ENCODE measurements at places on chromosomes 4 and X.

- no peak for DNase-seq
Observed at GRCh38 chr4:41202820-41203568, 11.3 kb downstream of the APBB2 start.

DNA sequence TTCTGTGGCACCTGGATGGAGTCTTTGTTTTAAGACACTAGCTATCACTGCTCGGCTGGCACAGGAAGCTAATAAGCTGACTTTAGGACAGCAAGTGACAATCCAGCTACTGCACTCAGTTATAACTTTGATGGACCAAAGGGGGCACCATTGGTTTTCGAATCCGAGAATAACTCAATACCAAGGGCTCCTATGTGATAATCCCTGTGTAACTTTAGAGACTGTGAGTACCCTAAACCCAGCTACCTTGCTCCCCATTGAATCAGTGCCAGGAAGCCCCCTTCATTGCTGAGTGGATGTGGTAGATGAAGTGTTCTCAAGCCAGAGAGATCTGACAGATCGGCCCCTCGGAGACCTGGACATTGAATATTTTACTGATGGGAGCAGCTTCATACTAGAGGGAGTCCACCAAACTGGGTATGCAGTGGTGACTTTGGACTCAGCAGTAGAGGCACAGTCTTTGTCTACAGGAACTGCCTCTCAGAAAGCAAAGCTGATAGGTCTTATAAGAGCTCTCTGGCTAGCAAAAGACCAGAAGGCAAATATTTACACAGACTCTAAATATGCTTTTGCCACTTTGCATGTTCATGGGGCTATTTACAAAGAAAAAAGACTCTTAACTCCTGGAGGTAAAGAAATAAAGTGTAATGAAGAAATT lies 35.5 kb upstream of the UGT2B7 start:
- no peak for DNase-seq

DNA sequence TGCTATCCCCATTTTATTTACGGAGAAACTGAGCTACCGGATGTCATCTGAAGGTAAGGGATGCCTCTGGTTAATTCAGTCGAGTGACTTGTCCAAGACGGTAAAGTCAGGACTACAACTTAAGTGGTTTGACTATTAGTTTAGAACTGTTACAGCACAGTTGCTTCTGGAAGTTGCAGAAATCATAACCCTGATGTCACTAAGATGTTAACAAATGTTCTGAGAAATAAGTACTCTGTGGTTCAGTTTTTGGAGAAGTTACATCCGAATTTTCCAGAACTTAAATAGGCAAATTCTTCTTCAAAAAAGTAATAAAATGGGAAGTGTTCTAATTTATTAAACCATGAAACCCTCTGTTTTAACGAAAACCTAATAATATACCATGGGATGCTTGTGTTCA lies 3.1 kb downstream of the PPA2 start:
- DNase-seq, result no peak

GRCh38 chr4:58113126-58113525 lies 1002.9 kb upstream of the IGFBP7 start:
- no peak for DNase-seq

DNA sequence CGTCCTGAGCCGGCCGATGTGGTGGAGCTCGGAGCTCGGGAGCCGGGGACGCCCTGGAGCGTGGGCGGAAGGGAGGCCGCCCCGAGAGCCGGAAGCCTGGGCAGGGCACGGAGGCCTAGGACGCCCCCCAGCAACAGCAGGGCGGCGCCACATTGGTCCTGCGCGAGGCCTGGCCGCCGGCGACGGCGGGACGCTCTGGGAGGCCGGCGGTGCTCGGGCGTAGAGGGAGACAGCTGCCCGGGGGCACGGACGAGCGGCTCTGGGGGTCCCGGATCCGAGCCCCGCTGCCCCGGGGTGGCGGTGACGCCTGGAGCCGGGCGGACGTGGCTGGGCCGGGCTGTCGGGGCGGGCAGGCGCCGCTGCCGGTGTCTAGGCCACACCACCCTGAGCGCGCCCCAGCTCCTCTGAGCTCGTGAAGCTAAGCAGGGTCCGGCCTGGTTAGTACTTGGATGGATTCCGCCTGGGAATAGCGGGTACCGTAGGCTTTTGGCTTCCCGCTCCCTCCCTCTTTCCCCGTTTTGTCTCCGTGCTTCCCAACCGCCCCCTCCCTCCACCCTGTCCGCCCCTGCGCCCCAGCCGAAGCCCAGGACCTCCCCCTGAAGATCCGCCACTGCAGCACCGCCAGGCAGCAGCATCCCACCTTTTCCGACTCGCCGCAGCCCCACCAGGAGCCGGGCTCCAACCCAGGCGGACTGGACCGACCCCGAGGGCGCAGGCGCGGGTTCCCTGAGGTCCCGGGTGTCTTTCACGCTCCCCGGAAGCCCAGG lies 12.1 kb downstream of the FRG2 start:
- no peak for DNase-seq

GRCh38 chrX:149079805-149080406 lies 425.2 kb downstream of the IDS start:
- no peak for DNase-seq

- DNase-seq, result no peak
Observed at GRCh38 chr4:4866124-4866865, 6.8 kb downstream of the MSX1 start.

- peak; percentile 41 for DNase-seq
Observed at GRCh38 chr4:147118528-147118927, 172.9 kb upstream of the TTC29 start.

DNA sequence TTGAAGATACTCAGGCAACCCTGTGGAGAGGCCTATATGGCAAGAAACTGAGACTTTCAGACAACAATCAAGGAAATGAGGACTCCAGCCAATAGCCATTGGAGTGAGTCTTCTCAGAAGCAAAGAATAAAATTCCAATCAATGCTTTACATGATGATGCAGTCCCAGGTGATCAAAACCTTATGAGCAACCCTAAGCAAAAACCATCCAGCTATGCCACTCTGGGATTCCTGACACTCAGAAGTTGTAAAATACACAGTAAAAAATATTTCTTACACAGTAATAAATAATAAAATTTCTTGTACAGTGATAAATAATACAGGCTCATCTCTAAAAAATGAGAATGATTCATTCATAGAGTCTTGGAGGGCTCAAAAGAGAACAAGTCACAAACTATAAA lies 150.6 kb downstream of the IL15 start:
- peak; percentile 64 for DNase-seq

GRCh38 chr4:120555058-120555457 lies 367.5 kb downstream of the PRDM5 start:
- no peak for DNase-seq

- no peak for DNase-seq
Observed at GRCh38 chr4:185853841-185854240, 41.8 kb upstream of the SORBS2 start.

GRCh38 chr4:168690199-168690598 lies 193.3 kb downstream of the PALLD start:
- DNase-seq, result no peak

DNA sequence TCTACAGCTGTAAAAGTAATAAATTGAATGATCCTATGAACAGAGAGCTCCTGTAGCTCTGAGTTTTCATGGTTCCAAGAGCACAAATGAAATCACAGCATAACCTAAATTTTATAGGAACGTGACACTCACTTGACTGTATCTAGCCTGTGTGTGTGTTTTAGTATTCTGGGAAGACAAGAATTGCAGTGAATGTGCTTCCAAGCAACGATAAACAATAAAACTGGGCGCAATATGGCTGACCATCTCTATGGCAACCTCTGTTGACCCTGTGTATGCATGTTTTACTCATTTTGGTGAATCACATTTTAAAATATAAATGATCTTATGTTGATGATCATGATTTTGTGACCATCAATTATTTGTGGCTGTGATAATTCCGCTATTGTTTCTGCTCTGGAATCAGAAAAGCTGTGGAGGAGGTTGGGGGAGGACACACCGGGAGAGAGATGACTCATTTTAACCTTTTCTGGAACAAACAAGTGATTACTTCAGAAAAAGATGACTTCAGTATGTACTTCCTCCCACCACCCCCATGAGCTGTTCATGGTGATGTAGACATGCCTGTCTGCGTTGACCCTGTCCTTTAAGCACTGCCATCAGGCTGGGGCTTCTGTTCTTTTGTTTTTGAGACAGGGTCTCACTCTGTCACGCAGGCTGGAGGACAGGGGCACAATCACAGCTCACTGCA lies 31.8 kb downstream of the USP11 start:
- DNase-seq, result peak; percentile 28

GRCh38 chrX:136204571-136204970 lies 46.6 kb downstream of the MAP7D3 start:
- DNase-seq, result peak; percentile 40

- DNase-seq, result peak; percentile 43
Observed at GRCh38 chr4:99998062-99998867, 48.2 kb upstream of the H2AZ1 start.

DNA sequence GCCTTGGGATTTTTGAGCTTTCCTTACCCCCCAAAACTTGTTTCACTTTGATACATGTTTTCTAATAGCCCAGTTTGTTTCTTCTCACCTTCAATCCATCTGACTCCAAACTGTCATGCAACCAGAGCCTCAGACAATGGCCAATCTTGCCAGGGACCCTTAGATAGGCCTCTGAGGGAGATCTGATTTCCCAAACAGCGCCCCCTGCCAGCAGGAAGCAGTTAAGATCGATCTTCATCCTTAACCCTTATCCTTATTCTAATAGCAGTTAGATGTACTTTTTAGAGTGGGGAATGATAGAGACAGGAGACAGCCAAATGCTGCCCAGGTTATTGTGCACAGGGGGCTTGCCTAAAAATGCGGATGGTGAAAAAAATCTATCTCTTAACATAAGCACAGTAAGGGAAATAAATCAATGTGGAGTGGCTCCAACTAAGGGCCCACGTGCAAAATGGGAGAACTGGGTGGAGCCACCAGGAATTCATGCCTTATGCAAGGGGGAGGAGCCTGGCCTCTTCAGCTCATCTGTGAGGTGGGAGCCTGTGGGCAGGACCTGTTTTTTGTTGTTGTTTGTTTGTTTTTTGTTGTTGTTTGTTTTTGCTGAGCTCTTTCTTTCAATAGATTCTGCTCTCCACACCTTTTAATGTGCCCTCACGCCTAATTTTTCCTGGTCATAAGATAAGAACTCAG lies 833.6 kb upstream of the AGA start:
- no peak for DNase-seq

- DNase-seq, result no peak
Observed at GRCh38 chr4:180615746-180616145, 1627.5 kb upstream of the TENM3 start.

DNA sequence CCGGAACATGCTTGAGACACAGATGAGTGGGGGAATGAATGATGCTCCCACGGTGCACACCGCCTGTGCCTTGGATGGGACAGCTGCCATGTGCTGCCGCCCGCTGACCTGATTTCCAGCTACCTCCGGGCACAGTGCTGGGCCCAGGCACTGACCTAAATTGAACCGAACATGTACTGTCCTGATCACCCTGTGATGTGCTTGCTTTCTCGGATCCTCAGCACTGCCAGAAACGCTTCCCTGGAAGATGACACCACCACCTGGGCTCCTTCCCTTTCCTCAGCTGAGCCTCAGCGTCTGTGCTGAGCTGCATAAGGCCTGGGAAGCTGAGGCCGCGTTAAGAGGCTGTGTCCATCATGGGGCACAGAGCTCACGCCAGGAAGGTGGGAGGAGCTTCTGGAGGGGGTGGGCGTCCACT lies 39.3 kb upstream of the MXD4 start:
- no peak for DNase-seq

DNA sequence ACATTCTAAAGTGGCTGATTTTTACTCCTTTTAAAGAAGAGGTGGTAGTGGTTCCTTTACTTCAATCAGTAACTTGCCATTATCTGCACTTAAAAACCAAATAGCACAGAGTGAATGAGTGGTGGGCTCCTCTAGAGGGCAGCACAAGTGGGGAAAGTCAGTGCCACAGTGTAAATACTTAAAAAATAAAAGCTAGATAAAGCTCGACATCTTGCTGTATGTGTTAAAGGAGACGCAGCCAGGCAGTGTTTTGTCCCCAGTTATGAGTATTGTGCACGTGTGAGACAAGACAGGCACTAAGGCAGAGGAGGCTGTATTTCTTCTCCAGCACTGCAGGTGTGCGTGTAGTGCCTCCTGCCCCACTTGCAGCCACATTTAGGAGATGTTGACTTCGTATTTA lies 24.6 kb downstream of the NAP1L5 start:
- peak; percentile 32 for DNase-seq
